ENCODE measurements at places on chromosomes 1 and 21.

GRCh38 chr1:98256700-98257099 is 335.9 kb upstream of the DPYD start:
- no peak for DNase-seq

GRCh38 chr21:14617040-14617393 is 70.9 kb upstream of the SAMSN1 start:
- no peak for DNase-seq

DNA sequence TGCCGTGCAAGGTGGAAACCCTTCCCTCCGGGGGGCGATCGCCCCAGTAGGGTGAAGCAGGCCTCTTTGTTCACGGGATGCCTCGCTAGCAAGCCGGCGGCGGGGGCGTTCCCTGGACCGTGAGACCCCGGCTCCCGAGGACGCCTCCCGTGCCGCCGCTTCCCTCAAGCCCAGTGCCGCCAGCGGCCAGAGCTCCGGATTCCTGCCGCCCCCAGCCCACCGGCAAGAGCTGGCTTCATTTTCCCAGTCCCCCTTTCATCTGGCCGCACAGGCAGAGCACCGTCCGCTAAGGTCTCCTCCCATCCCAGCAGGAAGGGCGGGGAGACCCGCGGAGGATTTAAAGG is 16.3 kb downstream of the IER5 start:
- DNase-seq, result peak; percentile 49

- no peak for DNase-seq
Observed at GRCh38 chr21:34670220-34670961, 1.6 kb downstream of the CLIC6 start.

DNA sequence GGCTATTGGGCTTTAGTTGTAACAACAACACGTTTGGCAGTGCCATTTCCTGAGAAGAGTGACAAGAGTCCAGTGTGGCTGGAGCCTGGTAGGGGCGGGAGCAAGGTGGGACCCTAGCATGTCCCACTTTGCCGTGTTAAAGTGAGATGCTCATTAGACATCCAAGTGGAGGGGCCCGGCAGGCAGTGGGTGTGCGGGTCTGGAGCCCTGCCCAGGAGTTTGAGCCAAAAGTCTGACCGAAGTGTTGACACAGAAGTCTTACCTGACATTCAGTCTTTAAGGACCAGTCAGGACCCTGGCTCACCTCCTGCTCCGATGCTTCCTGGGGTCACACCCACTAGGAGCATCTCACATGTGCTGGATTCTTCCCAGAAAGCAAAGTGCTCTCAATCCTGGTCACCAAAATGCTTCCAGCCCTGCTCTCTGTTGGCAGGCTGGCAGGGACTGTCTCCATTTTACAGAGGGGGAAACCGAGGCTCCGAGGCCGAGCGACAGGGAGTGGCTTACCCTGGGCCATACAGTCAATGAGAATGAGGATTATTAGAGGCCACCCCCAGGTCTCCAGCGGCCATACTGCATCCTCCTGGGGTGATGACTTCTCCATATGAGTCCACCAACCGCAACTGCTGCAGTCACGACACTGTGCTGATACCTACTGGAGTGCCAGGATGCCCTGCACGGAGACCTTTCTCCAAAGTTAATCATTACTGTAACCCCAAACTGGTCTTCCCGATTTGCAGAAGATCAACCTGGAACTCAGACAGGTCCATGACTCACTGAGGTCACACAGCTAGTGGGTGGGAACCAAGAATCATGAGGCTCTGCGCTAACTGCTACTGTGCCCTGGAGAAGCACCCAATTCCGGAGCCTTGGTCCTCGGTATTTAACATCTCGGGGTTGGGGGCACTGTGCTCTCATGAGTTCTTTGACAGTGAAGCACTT is 112.7 kb downstream of the PRDM2 start:
- no peak for DNase-seq

GRCh38 chr1:20485527-20486456 is at the start of gene CAMK2N1:
Gene CAMK2N1 (minus strand): TSS chr1:20486210. CDS start chr1:20485379, 831 bp downstream.
- peak; percentile 56 for DNase-seq

DNA sequence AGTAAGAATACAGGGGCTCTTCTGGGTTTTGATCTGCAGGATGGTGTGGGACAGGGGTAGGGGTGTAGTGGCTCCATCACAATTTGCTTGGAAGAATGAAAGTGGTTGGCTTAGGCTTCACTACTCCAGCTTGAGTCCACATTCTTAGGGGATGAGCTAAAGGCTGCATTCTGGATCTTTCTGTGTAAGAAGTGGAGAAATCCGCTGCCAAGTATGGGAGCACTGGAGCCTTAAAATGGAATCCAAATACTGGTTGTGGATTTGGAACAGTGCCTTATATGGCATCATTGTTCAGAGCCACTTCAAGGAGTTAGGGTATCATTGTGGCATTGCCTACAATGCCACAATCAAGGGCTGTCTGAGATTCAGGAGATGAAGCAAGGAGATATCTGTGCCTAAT is 187.1 kb downstream of the LMO4 start:
- DNase-seq, result no peak

DNA sequence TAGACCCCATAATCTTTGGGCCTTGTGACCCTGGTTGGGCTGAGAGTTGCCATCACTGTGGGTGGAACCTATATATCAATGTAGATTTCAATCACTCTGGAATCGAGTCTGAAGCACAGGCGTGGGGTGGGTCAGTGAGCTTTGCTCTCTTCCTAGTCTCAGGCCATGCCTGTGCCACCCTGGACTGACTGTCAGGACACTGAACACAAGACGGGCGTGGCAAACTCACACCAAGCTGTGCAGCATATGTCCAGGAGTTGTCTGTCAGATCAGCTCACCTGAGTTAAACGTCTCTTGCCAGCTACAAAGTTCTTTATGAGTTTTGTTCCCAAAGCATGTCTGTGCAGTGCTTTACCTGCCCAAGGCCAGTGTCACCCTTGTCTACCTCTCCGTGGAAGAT is 30.9 kb upstream of the ALPL start:
- no peak for DNase-seq

GRCh38 chr1:20278692-20279130 is 12.0 kb upstream of the VWA5B1 start:
- DNase-seq, result no peak

DNA sequence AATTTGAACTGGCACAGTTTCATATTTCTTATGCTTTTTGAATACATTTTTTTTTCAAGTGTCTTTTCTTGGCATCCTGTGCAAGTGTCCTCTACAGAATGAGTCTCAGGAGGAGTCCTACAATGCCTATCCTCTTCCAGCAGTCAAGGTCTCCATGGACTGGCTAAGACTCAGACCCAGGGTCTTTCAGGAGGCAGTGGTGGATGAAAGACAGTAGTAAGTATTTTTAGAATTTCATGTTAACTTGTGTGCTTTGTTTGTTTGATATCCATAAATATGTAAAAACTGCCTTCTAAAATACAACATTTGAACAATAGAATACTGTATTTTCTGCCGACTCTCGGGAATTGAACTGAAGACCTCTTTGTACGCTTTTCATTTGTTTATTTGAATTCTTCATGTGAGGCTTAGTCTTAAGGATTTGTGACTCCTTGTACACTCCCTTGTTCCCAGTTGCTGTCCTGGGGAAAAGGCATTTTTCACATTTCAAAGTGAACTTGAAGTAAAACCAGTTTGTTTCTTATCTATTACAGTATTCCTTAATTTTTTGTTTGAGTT is 56.6 kb downstream of the NCF2 start:
- DNase-seq, result no peak

- DNase-seq, result no peak
Observed at GRCh38 chr1:93036672-93037071, 42.4 kb upstream of the MTF2 start.

DNA sequence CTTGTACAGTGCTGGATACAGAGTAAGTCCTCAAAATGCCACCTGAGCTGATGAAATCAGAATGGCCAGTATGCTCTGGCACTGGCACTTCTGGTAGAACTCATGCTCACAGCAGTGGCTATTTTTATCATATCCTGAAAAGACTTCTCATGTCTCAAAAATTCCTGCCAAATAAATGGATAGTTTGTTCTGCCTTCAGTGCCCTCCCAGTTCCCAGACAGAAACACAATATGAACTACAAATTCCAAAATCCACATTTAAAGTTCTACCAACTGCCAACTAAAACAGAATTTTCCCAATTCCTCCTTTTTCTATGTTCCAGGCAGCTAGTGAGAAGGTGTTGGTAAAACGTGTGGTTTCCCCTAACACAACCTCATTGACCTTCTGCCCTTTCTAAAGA is 51.4 kb upstream of the RGS1 start:
- no peak for DNase-seq

- DNase-seq, result no peak
Observed at GRCh38 chr1:59511476-59512465, 214.9 kb downstream of the FGGY start.

Measured in activated gamma-delta T cell (primary cell).